Hematopoietic multipotent progenitor cell treated with erythropoietin and hydrocortisone succinate and interleukin-3 and kit ligand, for 4 days (in vitro differentiated cells): ENCODE measurements at places on chromosomes 16 and 17.

GRCh38 chr16:79691007-79691406 lies 90.5 kb upstream of the MAF start:
- DNase-seq, result no peak

- DNase-seq, result peak; percentile 60
Observed at GRCh38 chr17:19369846-19370492, 7.4 kb upstream of the B9D1 start.

DNA sequence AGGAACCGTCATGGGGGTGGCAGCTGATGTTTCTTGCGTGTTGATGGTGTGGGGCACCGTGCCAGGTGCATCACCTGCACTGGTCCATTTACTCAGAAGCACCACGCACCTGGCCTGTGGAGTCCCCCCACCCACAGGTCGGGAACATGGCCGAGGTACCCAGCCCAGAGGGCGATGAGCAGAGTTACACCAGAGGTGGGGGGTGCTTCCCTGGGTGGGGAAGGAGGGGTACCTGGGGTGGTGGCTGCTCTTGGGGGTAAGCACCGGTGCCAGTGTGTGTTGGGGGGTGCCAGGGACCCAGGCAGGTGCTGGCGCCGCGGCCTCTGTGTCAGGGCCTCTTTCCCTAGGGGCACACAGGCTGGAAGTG lies 5.0 kb upstream of the ZNF750 start:
- DNase-seq, result no peak

DNA sequence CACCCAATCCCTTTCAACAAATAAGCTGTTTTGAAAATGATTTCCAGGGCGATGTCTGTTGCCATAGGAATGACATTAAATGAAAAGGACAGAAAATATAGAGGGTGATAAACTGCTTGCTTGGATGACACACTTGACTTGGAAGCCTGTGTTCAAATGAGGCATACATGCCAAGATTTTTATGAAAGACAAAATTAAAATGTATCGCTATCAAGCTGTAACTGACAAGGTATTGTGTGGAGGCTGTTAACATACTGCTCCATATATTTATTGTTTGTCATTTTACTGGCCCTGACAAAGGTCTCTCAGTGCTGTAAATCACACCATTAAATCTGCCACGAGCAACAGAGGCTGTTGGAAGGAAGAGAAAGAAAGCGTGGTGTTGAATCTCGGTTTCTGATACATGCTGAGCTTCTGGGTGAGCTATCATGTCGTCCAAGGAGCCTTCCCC lies 456.2 kb upstream of the SALL1 start:
- DNase-seq, result no peak

GRCh38 chr16:86052115-86052670 lies 153.2 kb downstream of the IRF8 start:
- no peak for DNase-seq

GRCh38 chr16:85928401-85928820 lies 29.4 kb downstream of the IRF8 start:
- DNase-seq, result peak; percentile 82

DNA sequence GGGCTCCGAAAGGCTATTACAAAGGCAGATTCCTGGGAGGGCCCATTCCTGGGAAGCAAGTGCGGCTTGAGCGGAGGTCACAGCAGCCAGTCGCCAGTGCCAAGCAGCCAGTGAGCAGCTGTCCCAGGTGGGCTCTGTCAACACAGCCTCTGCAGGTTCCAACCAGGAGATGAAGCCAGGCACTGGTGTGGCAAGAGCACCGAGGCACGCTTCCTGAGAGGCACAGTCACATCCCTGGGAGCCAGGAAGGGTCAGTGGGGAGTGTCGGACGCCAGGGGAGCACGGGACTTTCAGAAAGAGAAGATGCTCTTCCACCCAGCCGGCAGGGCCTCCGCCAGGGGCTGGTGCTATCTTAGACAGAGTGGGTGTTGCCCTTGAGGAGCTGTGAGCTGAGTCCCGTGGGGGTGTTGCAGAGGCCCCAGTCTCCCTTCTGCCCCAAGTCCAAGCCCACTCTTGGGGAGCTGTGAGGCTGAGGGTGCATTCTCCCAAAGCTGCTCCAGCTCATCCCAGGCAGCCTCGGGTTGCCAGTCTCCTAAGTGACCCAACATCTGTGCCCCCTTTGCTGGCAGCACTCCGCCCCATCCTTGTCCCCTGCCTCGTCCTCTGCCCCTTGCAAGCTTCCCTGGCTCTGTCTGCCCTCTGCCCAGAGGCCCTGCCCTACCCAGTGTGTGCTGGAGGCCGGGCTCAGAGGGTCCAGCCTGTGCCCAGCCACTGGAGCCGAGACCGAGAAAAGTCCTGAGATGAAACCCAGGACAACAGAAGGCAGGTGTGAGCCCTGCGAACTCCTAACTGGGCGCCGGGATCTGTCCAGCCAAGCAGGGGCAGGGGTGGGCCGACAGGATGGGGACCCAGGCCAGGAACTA lies 6.6 kb downstream of the UBALD1 start:
- no peak for DNase-seq

- DNase-seq, result no peak
Observed at GRCh38 chr17:8489841-8490240, 54.2 kb downstream of the NDEL1 start.

DNA sequence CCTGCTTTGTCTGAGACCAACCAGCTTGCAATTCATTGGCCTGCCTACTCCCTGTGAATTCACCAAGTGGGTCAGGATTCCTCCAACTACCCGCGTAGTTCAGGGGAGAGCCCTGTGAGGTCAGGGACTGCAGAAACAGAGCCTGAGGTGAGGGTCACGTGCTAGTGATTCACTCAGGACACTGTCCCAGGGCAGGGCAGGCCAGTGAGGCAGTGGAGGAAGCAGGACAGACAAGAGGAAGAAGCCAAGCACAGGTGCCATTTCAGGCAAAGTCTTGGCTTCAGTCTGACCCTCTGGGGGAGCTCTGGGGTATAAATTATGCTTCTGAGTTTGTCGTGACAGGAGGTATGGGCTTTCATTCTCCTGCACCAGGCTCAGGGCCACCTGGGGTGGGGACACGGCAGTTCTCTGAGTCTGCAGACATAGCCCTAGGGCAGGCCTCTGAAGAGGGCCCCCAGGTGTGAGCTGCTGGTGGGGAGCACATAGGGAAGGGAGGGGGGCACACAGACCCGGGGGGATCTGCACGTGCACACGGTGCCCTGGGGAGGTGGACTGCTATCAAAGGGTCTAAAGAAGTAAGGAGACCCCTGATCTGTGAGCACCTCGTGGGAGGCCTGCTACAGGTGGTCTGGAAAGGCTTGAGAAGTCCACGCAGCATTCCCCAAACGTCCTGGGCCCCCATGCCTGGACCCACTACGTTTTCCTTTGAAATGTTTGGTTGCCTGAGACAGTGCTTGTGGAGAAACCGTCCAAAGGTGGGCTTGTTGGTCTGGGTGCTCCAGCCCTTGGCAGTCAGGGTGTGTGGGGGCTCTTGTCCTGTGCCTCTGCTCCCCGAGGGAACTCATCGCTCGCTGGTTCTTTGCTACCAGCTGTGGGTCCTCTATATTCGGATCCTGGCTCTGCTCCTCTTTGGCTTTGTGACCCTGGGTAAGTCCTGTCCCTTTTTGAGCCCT lies 46.4 kb downstream of the NKD1 start:
- no peak for DNase-seq

DNA sequence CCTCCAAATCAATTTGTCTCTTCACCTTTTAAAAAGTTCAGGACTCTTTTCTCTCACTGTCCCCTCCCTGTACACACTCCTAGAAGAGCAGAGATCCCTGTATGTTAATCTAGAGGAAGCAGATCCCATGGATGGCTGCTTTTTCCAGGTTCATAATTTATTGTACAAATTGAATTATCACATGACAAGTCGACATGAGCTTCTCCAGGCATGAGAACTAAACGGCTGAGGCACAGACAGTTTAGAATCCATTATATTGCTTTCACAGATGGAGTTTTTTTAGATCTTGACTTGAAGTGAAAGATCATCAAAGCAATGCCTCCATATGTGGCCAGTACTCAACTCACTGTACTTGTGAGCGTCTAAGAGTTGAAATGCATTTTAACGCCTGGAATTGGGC lies 47.9 kb downstream of the RGS9 start:
- DNase-seq, result no peak

GRCh38 chr17:7523033-7523432 lies 25.8 kb upstream of the TNFSF12 start:
- peak; percentile 70 for DNase-seq

GRCh38 chr17:6938637-6939036 lies 57.2 kb upstream of the ALOX12 start:
- peak; percentile 33 for DNase-seq

- DNase-seq, result peak; percentile 86
Observed at GRCh38 chr16:12646490-12647274, 157.0 kb downstream of the CPPED1 start.

DNA sequence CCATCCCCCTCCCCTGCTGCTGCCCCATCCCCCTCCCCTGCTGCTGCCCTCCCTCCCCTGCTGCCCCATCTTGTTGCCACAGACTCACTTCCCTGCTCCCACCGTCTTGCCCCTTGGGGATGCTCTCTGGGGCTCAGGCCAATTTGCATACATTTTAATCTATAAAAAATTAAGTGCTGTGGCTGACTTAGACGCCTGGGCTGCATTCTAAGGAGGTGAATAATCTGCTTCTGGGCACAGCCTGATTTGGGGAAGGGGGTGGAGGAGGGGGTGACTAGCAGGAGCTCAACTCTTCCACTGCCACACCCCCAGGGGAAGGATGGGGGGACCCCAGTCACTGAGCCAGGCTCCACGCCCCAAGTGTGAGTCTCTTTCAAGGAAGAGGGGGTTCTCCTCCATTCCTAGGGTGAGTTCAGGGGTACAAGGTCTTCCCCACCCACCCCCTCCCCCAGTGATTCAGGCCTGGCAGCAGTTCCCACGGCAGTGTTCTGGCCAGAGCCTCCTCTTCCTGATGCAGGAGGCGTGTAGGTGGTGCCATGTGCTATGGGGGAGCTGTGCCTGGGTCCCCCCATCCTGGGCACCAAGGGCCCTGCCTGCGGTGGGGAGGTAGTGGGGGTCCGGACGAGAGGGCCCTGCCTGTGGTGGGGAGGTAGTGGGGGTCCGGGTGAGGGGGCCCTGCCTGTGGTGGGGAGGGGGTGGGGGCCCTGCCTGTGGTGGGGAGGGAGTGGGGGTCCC lies 5.0 kb downstream of the DPH1 start:
- DNase-seq, result no peak

- DNase-seq, result no peak
Observed at GRCh38 chr16:48326915-48327314, 58.3 kb downstream of the SIAH1 start.

GRCh38 chr17:75773121-75773807 lies 8.3 kb upstream of the GALK1 start:
- DNase-seq, result no peak

DNA sequence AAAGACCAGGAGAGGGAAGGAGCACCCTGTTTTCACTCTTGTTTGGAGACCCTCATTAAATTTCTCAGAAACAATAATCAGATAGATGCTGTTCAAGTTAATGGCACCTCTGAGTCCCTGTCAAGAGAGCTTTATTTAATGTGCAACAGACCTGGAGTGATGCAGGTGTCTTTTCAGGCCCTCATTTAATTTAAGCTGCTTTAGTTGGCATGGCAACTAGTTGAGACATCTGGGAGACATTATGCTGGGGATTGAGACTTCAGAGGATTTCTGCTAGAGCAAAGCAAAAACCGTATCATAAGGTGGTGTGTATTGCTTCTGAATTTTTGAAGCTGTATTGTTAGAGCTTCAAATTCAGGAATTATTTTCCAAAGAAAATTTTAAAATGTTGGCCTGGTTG lies 108.5 kb downstream of the NLK start:
- no peak for DNase-seq

GRCh38 chr17:55773671-55774070 lies 22.8 kb downstream of the PCTP start:
- DNase-seq, result no peak

GRCh38 chr16:17744921-17745572 lies 274.3 kb upstream of the XYLT1 start:
- no peak for DNase-seq

DNA sequence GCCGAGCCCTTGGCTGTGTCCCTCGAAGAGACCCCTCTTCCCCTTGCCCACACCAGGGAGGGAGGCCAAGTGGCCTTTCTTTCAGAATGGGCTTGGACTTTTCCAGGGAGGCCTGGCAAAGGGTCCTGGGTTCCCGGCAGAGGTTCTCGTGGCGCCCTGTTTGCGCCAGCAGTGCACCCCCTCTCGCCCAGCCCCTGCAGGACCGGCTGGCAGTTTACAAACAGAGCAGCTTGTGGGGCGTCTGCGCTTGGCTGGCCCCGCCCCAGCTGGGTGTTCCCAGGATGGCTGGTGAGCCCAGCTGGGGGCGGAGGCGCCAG lies 137.8 kb upstream of the CIBAR2 start:
- no peak for DNase-seq

GRCh38 chr17:80876950-80877728 lies 114.5 kb upstream of the CHMP6 start:
- DNase-seq, result peak; percentile 20

DNA sequence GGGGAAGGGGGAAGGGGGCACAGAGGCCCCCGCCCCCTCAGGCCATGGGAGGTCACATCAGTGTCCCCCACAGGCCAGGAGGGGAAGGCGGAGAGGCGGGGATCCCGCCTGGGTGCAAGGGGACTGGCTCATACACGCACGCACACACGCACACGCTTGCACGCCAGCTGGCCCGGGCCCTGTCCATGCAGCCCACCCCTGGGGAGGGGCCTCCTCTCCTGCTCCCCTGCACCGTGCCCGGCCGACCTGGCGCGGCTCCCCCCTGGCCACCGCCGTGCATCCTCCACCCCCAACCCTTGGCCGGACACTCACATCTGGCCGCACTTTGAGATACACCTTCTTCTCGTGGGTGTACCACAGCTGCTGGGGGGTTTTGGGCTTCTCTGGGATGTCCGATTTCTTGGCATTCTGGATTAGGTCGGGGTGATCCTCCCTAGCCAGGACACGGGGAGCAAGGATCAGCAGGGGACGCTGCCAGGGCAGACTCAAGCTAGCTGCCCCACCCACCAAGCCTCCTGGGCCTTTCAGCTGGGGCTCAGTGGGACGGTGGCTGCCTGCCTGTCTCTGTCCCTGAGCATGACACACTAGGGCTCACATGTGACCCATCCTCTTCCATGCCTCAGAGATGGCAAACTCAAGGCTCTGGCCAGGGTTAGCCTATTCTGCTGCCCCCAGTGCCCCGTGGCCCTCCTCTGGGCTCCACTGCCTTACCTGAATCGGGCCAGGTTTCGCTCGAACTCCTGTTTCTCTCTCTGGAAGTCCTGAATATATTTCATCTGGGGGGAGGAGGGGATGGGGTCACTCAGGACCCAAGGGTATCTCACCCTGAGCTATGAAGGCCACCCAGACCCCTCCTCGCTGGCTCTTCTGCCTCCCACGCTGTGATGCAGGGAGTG lies 6.7 kb downstream of the UBTF start:
- no peak for DNase-seq
